ENCODE measurements at places on chromosomes 16 and 17. TPM values are rescaled to one million over a fixed set of nuclear protein-coding genes. Genes with fewer than 3 reads are reported as not detected.

The AATK gene
- total RNA-seq: not detected

The TM4SF5 gene
- not detected for total RNA-seq

The RHBDL3 gene
- total RNA-seq: 2.5 TPM

The IGFALS gene
- 0.15 TPM for total RNA-seq

The STX1B gene
- total RNA-seq: 1.3 TPM
